ENCODE measurements at places on chromosomes 5 and 9. TPM values are rescaled to one million over a fixed set of nuclear protein-coding genes. Genes with fewer than 3 reads are reported as not detected.
A peak's percentile ranks its signal among the peaks of the same experiment; 100 is the strongest.

DNA sequence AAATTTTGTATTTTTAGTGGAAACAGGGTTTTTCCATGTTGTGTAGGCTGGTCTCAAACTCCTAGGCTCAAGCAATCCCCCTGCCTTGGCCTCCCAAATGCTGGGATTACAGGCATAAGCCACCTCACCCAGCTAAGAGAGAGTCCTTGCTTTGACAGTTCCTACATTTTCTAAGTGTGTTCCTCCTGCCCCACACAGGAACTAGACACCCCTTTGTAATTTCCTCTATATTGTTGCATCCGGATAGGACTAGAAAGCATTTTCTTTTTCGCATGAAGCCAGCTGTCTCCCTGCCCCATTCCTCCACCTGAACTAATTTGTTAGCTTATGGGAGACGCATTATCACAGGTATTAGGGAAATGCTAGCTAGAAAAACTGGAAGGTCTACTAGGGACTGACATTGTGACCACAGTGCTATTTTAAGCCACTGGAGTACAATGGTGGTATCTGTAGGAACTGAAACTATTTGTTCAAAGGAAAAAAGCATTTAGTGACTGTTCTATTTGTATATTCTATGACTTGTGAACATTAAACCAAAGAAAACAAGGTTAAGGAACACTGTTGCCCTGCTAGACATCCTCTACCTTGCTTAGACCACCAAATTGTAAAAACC, 214.1 kb downstream of the SMARCA2 start:
- ATAC-seq: no peak

- no peak for ATAC-seq
Measured at GRCh38 chr9:19186232-19186631, 44.3 kb upstream of the DENND4C start.

- ATAC-seq: no peak
Measured at GRCh38 chr5:73278693-73279092, 105.7 kb downstream of the TMEM174 start.

DNA sequence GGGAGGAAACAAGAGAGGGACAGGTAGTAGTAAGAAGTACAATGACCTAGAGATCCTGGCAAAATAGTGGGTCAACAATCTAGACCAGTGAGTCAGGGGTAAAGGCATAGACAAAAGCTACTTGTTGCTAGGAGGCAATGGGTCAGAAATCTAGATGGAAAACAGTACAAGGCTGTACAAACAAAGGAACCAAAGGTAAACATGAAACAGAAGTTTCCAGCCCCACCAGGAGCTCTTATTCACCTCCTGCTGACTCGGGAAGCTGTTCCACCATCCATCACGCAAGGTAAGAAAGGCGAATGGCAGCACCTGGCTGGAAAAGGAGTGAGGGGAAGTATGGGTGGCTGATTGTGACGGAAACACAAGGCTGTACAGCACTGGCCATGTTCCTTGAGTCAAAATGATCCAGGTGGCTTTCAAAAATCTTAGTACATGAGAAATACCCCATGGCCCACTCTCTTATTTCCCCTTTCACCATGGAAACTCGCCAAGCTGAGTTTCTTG, 70.5 kb upstream of the RAI14 start:
- ATAC-seq: peak; percentile 20

DNA sequence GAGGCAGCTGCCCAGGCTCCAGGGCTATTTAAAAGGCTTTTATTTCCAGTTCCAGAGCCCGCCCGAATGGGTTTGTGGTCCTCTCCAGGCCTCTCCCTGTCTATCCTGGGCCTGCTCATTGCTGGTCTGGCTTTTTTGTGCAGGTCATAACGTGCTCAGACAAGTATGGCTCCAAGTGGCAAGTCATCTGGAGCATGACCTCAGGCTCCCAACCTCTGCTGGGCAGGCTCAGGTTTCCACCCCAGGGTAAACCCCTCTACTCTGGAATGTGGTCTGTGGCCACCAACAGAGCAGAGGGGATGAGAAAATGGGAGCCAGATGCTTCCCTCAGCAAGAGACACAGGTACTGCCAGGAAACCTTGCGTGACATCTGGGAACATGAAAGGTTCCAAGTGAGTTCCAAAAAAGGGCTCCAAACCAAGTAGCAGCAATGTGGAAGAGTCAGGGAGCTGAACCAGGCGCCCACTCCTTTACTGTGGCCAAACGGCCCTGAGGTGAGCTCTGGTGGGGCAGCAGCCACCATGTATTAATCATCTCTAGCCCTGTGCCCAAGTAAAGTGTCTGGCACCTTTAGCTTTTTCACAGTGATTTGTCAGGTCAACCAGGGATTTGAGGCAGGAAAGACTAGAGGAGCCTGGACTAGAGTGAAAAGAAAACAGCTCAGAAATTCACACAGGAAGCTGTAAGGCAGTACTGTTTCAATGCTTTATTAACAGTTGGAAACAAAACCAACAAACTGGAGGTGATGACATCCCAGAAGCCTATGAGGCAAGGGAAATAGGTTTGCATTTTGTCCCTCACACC, 25.7 kb downstream of the PCDHGC5 start:
- ATAC-seq: peak; percentile 52

GRCh38 chr5:147065071-147065470, 169.8 kb upstream of the STK32A start:
- peak; percentile 47 for ATAC-seq

GRCh38 chr9:76475686-76476085, 16.7 kb downstream of the GCNT1 start:
- ATAC-seq: no peak

Gene LECT2
- total RNA-seq: not detected

Gene NXNL2
- not detected for total RNA-seq

Gene PCDHB11
- total RNA-seq: not detected

Gene C8G
- total RNA-seq: not detected

Measured in activated T-helper 17 cell treated with anti-CD3 and anti-CD28 coated beads, Interleukin-2, amount 50 U/mL, for 72 hours (primary cell).